ENCODE measurements at places on chromosomes 16 and 17.

- DNase-seq: no peak
Observed at GRCh38 chr17:82170412-82170961, 42.2 kb downstream of the CCDC57 start.

GRCh38 chr17:64385187-64386083 lies 5.2 kb downstream of the PECAM1 start:
- peak; percentile 63 for DNase-seq

DNA sequence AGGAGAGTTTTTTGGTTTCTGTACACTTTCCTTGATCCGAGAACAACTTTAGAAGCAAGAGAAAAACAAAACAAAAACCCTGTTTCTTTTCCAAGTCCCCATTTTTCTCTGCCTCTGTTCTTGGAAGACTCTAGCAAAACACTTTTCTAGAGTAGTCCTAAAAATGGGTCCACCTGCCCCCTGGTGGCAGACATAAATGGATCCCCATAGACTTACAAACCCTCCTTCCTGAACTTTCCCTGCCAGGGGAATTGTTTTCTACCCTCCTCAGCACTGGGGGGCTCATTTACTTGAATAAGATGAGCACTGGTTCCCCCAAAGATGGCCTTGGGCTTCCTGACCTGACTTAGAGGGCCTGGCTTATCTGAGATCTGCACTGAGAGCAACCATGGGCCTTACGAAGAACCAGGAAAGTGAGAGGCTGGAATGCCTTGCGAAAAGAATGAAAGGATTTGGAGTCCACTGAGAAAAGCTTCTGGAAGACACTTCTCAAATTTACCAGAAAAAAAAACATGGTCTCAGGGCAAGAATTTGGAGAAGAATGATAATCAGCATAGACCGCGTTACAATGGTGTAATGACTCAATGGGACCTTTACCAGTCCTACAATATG lies 48.0 kb upstream of the CDYL2 start:
- DNase-seq: peak; percentile 16

GRCh38 chr17:76458580-76459490 lies 5.9 kb upstream of the UBE2O start:
- no peak for DNase-seq
